ENCODE measurements at places on chromosomes 13 and 19. TPM values are rescaled to one million over a fixed set of nuclear protein-coding genes. Genes with fewer than 3 reads are reported as not detected.

The ZNF540 gene
- total RNA-seq = 0.17 TPM

The NLRP9 gene
- not detected for total RNA-seq

GRCh38 chr19:44772959-44773358 lies 4.7 kb upstream of the CBLC start:
- DNase-seq = no peak

- peak; percentile 20 for DNase-seq
These were observed 1466.1 kb downstream of the UQCRFS1 start for GRCh38 chr19:27746691-27747380.

DNA sequence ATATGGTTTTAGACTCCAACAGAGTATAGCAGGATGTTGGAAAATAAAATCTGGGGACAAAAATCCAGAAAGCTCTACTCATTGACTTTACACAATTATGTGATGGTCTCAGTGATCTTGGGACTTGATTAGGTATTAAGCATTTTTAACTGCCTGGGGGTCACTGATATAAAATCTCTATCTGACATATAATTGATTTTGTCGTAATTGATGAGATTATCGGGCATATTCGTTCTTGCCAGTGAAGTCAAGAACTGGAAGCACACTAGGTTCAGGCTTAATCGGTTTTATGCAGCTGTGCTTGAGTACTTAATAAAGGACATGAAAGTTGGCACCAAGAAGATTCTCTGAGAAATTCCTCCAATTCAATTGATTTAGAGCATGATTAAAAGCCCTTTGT lies 390.7 kb downstream of the DCT start:
- DNase-seq = no peak
